ENCODE measurements at places on chromosomes 5 and 9.

- DNase-seq, result no peak
Measured at GRCh38 chr9:118395415-118395814, 691.2 kb downstream of the TLR4 start.

DNA sequence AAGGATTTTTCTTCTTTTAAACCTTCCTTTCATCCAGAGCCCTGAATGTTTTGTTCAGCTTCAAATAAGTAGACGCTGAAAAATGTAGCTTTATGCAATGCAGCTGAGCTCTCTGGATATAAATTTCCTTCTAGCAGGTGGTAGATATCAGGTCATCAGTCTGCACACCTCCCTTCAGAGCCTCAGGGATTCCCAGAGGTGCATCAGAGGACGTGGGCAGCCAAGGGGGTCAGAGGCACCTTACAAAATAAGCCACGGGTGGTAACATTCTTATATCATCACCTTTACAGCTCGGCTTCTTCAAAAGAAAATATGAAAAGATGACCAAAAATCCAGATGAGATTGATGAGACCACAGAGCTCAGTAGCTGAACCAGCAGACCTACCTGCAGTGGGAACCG is 19.3 kb downstream of the MOCS2 start:
- no peak for DNase-seq

DNA sequence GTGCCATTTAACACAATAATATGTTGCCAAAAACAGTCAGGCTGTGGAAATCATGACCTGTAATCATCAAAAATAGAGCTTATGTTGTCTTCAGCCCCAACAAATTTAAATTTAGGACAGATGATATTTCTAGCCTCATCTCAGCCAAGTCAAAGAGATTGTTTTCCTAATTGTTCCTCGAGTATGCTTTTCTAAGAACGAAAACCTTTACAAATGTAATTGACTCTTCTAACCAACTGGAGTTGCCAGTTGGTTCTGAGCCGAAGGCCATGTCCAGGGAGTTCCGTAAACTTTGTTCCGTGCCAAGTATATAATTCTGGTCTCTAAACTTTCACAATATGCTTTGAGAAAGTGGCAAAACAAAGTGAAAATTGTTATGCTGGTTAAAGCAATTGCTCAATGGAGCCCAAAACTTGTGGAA is 160.8 kb downstream of the CEMIP2 start:
- DNase-seq, result no peak

GRCh38 chr9:13002740-13003139 is 227.9 kb downstream of the LURAP1L start:
- no peak for DNase-seq

GRCh38 chr5:52898961-52899680 is 90.0 kb upstream of the ITGA2 start:
- no peak for DNase-seq

Data from stimulated activated CD4-positive, alpha-beta T cell treated with anti-CD3 and anti-CD28 coated beads, TNF-alpha, amount 100 ng/mL, for 48 hours (primary cell).